GM23248 (cell line): ENCODE measurements at places on chromosomes 2 and 18. TPM values are rescaled to one million over a fixed set of nuclear protein-coding genes. Genes with fewer than 3 reads are reported as not detected.

DNA sequence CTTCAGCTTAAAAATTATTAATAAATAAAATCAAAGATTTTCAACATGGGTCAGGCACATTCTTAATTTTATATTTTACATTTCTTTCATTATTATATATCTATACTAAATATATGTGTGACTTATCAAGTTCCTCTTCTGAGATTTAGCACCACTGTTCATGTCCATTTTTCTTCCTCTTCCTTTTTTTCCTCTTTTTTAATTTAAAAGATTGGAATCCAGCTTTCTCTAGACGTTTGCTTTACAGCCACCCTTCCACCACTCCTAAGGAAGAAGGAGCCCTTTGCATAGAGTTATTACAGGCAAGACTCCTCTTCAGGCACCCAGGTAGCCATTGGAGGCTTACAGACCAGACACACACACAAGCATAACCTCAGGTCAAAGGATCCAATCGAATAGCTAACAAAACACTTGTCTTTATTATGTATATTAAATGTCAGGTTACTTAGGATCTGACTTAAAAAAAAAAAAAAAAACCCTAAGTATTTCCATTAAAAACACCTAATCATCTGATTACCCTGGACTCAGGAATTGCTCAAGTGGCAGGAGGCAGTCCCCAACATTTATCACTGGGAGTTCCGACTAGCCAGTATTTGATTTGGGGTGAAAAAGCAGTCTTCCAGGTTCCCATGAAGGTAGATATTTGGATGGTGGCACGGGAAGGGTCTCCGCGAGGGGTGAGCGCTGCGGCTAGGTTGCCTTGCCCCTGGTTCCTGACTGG is 2.4 kb upstream of the ZEB2 start:
- DNase-seq: no peak

GRCh38 chr2:109537565-109538222 is 76.1 kb downstream of the SEPTIN10 start:
- DNase-seq: peak; percentile 66

ADCYAP1 gene
- not detected in 2 replicates for total RNA-seq

GRCh38 chr2:142254031-142254430 is 123.2 kb upstream of the LRP1B start:
- no peak for DNase-seq

- DNase-seq: peak; percentile 16
These were observed 136.1 kb downstream of the ICOS start for GRCh38 chr2:204072443-204073324.

GRCh38 chr2:3959372-3959771 is 256.0 kb downstream of the DCDC2C start:
- peak; percentile 57 for DNase-seq

BOLL gene
- total RNA-seq: not detected in 2 replicates

TLX2 gene
- not detected in 2 replicates for total RNA-seq

- DNase-seq: peak; percentile 76
These were observed 225.4 kb downstream of the FAM210A start for GRCh38 chr18:13500869-13501542.

CNDP2 gene
- 40.5 and 46.4 TPM in 2 replicates for total RNA-seq

GRCh38 chr18:70374154-70374553 is 85.3 kb downstream of the SOCS6 start:
- DNase-seq: no peak

- DNase-seq: no peak
These were observed 61.5 kb upstream of the NEDD4L start for GRCh38 chr18:57982372-57983021.

DNA sequence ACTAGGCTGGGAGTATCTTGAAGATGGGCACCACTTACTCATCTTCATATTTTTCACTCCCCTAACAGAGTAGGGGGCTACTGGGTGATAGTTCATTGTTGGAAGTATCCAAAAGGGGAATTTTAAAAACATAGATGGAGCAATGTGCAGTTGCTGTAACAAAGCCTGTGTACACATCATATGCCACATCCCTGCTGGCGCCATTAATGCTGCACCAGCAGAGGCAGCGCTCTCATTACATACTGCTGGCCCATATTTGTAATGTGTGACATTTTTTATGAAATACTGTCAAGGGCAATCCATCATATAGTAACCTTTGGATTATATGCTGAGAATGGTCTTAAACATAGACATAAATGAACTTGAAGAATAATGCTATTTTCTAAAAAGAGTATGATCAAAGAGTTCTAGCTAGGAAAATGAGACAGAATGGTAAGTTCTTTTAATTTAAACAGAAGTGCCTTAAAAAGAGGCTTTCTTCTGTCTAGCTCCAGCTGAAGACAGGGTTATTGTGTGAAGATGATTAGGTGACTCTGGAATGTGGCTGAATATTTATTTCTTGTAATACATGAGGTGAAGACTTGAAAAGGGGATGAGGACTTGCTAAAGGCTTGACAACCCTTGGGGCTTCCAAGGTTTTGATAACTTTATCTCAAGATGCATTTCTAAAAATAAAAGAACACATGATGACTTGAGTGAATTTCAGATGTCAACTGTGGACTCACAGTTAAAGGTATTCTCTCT is 2.4 kb upstream of the TMEM178A start:
- DNase-seq: peak; percentile 8

GRCh38 chr2:109597283-109597682 is 16.5 kb downstream of the SEPTIN10 start:
- DNase-seq: no peak

PCARE gene
- not detected in 2 replicates for total RNA-seq

DNA sequence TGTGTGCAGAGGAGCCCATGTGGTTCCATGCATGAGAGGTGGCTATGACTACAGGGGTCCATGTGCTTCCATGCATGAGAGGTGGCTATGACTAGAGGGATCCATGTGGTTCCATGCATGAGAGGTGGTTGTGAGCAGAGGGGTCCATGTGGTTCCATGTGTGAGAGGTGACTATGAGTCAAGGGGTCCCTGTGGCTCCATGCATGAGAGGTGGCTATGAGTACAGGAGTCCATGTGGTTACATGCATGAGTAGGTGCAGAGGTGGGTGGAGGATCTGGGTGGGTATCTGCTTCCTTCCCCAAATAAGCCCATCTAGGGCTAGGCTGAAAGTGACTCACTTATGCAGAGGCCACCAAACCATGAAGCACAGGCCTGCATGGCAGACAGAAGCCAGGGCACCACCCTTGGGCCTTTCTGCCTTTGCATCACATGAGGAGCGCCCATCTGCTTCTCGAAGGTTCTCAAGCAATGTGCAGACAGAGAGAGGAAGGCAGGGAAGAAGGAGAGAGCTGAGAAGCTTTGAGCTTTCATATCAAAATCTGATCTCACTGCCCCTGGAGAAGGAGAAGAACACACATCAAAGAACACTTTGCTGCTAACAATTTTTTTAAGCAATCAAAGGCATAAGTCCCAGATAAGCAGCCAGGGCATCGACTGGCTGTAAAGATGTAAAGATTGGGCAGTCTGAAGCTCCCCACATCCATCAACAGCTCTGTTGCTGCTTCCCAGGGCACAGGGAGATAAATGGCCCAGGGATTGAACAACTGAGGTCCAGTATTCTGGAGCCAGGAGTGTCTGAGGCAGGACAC is 137.6 kb downstream of the TNS1 start:
- DNase-seq: peak; percentile 41

GRCh38 chr2:102140377-102140776 is 2.2 kb upstream of the IL1R1 start:
- no peak for DNase-seq

DNA sequence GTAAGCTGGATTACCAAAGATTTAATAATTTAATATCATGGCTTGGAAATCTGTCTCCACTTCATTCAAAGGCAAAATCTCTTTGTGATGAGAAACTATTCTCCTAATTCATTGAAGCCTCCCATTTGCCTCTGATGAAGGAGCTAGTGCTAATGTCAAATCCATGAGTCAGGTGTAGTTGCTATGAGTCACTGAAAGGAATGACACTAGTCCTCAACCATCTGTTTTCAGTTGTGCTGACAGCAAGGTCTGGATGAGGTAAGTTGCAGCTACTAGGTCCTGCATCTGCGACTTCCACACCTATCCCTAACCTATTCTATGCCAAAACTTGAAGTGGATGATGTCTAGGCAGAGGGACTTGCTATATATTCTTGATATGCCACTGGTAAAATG is 324.0 kb upstream of the UBE2E3 start:
- peak; percentile 81 for DNase-seq

GCKR gene
- 0.11 TPM in 1 of 2 replicates, not detected in the other for total RNA-seq
